Stimulated activated CD8-positive, alpha-beta memory T cell treated with anti-CD3 and anti-CD28 coated beads, Interleukin-2, amount 100 ng/mL, for 48 hours (primary cell): ENCODE measurements at places on chromosomes 4 and X.

DNA sequence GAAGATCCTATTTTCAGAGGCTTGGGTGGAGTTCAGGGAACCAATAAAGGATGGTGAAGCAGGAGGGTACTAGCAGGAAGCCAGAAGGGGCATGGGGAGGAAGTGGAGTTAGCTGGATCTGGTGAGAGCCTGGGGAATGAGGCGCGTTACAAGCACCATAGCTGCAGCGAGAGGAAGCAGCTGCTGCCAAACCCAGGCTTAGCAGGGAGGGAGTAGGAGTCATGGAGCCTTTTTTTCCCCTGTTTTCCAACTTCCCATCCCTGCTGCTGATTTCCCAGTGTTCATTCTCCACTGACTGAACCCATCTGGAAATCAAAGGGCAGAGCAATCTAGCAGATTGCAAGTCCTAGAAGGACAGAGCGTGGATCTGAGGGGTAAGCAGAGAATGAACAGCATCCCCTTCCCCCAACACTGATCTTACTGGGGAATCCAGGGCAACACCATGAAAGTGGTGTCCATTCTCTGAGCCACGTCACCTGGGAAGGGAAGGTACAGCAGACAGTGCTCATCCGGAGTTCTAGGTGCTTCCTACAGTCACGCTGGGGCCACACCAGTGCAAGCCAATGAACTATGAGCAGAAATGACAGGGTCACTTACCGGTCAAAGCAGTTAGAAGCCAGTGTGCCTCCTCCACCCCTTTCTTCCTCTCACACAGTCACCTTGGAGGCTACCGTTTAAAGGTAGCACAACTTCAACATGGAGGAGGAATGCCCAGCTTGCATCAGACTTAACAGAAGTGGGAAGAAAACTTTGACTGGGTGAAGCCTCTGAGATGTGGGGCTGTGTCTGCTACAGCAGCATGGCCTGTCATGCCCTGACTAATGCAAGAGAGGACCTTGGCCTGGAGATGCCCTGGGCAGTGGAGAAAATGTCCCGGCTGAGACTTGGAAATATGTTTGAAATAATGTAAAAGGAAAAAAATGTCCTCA, 36.7 kb downstream of the SMIM20 start:
- DNase-seq: no peak

DNA sequence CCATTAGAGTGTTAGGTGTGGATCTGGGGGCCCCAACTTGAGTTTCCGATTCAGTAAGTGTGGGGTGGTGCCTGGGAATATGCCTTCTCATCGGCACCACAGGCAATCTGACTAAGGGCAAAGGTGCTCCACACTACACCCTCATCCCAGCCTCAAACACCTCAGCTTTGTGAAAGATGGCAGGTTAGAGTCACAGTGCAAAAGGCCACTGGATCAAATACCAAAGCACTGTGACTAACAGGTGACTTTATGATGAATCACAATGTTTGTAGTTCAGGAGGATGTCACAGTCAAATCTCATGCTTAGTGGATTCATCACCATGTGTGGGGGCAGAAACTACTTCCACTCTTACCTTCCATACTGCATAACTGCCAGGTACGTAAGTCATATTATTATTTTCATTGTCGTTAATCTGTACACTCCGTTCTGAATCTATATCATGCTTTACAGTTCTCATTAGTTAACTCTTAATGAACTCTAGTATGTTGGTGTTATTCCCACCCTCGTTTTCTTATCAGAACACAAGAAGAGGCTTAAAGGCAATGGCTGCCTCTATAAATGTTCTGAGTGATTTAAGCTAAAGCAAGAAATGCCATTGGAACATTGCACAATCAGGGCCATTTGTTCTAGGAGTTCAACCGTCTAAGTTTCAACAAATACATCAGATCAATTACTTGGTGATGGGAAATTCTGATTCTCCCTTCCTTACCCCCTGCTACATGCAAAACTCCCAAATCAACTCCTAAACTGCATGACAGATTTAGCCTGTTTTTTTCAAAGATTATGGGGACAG, 50.2 kb downstream of the PRKG2 start:
- DNase-seq: no peak

GRCh38 chr4:66956426-66956825, 588.9 kb downstream of the CENPC start:
- DNase-seq: no peak

DNA sequence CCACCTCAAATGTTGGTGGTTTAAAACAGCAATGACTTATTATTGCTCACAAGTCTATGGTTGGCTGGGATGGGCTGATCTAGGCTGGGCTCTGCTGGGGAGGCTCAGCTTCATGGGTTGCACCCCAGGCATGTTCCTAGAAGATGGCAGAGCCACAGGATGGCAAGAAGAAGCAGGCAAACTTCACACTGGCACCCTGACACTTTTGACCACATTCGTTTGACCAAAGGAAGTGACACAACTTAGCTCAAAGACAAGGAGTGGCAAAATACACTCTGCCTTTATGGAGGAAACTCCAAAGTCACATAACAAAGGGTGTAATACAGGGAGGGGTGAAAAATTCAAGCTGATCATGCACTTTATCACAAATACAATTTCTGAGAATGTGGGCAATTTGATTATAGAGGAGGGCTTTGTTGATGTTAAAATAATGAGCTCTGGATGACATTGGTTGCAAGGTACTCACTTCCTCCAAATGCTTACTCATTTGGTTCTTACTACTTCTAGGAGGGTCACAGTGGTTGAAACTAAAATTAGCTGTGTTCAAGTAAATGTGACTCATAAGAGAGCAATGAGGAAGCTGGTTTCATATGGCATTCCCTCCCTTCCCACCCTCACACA, 249.2 kb upstream of the RPS6KA3 start:
- DNase-seq: no peak

GRCh38 chrX:34381241-34381640, 249.1 kb upstream of the FAM47A start:
- no peak for DNase-seq

- DNase-seq: no peak
These were observed 9.9 kb upstream of the PI4K2B start for GRCh38 chr4:25223802-25224375.

- DNase-seq: no peak
These were observed 124.5 kb downstream of the CHM start for GRCh38 chrX:85922821-85923220.

DNA sequence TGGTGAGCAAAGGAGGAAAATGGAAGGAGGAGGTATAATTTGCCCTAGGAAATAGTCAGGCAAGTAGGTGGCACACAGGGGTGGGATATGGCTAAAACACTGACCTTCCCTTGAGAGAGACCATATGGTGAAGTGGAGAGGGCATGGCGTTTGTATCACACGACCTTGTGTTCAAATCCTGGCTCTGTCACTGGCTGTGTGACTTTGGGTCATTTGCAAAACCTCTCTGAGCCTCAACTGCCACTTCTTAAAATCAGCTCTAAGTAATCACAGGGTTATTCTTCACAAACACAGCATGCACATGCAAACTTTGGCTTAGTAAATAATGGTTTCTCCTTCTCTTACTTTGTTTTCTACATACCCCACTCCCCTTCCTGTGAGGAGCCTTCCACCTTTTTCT, 8.7 kb downstream of the PDGFRA start:
- DNase-seq: no peak

DNA sequence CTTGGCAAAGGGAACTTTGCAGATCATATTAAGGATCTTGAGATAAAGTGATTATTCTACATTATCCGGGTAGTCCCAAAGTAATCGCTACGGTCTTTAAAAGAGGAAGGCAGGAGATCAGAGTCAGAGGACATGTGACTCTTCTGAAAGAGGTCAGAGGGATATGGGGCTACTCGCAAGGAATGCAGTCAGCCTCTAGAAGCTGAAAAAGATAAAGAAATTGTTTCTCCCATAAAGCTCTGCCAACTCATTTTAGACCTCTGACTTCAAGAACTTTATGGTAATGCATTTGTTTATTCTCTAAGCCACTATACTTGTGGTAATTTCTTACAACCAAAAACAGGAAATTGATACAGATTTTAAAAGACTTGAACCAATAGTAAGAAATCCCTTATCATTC, 48.6 kb downstream of the NPY5R start:
- no peak for DNase-seq

DNA sequence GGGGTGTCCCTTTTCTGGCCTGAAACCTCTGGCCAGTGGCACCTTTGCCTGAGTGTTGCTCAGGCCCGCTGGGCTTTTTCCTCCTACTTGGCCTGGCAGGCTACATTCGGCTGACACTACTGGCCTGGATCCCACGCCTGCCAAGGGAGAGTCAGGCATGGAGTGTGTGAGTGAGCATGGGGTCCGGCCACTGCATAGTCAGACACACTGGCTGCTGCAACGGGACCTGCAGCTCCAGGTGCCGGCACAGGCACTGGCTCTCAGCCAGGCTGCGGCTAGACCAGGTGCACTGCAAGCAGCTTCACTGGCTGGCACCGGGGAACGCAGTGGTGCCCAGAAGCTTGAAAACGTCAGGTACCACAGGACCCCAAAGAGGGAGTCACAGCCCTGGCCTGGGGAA, 434.9 kb downstream of the ARHGAP24 start:
- DNase-seq: no peak

DNA sequence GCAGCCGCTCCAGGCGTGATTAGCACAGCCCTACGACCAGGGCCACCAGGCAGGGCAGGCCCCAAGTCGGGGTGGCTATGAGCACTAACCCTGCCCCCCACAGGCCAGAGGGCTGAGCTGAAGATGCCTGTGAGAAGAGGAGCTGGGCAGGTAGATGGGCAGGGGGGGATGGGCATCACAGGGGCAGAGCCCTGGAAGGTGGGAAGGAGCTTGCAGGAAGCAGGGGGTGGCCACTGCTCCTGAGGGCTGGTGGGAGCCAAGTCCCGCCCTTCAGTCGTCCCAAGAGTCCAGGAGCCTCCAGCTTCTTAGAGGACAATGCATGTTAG, 7.3 kb upstream of the MXD4 start:
- no peak for DNase-seq

- DNase-seq: no peak
These were observed 39.8 kb downstream of the ZNF280C start for GRCh38 chrX:130228871-130229270.

DNA sequence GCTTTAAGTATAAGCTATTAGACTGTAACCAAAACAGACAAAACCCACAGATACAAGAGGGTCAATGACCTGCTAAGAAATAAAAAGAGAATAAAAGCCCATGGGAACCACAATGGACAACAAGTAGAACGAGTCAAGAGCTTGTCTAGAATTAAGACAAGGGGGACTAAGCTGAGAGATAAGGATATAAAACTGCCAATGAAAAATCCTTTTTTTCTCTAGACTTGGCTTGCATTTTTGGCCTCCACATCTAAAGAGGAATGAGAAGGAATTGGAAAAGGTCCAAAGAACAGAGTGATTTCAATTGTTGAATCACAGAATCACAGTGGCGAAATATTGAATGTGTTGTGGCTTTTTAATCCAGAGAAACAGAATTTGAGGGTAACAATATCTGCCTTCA, 135.7 kb downstream of the QDPR start:
- DNase-seq: no peak

DNA sequence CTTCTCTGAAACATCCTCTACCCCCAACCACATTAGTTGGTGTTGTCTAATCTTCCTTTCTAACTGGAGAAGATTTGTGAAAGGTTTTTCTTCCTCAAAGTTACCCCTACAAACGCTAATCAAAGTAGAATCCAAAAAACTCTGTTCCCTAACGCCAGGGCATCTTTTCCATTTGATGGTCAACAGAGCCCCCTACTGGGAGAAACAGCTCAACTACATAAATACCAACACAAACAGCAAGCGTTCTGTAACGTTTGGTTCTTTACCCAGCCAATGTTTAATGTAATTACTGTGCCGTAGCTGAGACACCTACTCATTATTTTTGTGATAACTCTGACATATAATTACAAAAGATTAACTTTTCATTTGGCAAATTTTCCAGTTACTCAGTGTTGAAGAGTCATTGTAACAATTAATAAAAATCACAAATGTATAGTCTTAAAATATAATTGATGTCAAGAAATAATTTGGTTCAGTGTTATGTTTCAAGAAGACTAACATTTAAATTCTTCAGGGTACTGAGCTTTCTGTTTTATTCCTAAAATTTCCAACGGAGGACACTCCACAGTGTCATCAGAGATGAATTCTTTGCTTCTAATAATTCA, 94.9 kb upstream of the TBC1D9 start:
- no peak for DNase-seq

DNA sequence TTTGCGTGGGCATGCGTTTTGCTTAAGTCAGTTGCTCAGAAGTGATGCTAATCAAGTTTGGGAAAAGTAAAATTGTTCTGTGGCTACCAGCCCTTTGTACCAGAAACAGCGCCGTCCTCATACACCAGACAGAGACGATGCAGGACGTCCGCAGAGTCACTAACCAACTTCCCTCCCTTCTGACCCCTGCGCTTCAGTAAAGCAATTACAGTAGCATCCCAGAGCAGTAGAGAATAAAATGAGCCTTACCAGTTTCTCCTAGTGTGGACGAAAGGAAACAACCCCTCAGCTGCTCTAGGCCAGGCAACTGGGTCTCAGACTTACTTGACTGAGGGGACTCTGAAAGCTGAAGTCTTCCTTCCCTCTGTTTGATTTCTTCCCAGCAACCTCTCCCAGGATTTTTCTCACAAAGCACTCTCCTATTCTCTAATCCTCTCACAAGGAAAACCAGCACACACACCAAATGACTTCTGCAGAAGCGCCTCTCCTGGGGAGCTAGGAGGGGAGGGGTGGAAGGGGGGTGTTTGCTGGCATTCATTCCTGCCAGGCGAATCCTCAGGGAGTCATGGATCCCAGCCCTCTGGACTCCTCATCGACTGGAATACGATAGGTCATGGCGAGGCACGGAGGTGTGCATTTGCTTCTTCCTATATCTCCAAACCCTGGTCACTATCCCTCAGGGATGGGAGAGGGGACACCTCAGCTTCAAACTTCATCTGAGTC, 56.0 kb upstream of the MID1 start:
- no peak for DNase-seq

DNA sequence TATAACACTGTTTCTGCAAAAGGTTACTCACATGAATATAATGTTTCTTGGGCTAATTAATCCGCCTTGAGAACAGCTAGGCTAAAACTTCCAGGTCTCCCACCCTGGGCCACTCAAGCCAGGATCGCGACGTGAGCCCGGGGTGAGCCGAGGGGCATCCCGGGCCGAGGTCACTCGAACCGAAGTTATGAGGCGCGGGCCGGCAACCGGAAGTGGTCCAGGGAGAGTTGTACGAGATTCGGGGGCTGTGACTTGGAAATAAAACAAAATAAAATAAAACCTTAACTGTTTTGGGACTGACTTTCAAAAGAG, 317 bp downstream of the CMC4 start:
- DNase-seq: no peak

- no peak for DNase-seq
These were observed 3.1 kb upstream of the FGF16 start for GRCh38 chrX:77444075-77444474.
